ENCODE measurements at places on chromosomes 5 and 9.
A peak's percentile ranks its signal among the peaks of the same experiment; 100 is the strongest.

DNA sequence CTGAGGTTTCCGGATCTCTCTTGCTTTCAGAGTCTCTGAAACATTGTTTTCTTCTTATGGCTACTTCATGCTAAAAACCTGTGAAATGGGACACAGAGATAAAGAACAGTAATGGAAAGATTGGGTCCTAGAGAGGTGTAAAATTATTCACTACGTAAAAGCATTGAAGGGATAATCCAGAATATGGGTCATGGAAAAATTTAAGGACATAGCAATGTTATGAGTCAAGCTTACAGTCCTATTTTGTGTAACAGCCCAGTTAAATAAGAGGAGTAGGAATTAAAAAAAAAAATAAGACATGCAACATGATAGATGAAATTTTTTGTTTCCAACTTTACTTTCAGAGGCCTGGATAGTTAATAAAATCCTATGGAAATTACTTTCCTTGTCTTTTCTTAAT, 61.9 kb upstream of the ELL2 start:
- no peak for DNase-seq

DNA sequence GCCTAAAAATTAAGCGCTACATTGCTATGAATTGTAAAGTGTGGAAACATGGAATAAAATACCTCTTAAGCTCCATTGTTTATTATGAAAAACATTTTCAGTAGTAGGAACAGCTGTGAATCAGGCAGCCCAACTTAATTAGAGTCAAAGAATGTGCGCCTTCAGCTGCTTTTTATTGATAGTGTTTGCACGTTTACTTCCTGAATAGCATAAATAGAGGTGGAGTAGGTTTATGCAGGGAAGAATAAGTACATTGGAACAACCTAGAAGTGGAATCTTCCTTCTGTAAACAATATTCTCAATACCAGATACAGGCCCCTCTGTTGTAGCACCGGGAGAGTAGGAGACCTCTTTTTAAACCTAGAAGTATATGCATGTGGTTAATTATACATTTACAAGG, 79.9 kb downstream of the IQGAP2 start:
- DNase-seq: no peak

- no peak for DNase-seq
Observed at GRCh38 chr5:32057187-32058096, 116.7 kb downstream of the GOLPH3 start.

DNA sequence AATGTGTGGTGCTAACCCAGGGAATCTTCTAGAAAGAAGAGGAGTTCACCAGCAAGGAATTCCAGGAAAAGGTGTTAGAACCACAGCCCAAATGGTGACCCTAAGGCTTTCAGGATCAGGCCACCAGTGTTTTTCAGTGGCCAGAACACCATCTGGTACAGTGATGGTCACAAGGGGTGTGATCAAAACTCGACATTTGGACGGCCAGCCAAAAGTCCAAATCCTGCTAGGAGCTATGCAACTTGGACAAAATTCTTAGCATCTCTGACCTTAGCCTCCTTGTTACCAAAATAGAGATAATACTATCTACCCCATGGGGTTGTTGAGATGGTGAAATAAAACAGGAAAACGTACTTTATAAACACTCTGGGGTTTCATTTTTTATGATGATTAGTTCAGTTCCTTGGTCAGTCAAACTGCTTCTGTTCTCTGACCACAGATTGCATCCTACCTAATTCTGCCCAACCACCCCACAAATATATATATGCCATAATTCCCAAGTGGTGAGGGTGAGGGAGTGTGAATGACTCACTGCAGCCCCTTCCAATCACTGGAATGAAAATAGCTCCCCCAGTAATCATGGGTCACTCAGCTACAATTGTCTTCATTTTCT, 210.3 kb downstream of the CDK5RAP2 start:
- no peak for DNase-seq

GRCh38 chr5:169064093-169064492, 236.8 kb downstream of the SLIT3 start:
- no peak for DNase-seq

- peak; percentile 47 for DNase-seq
Observed at GRCh38 chr5:134371834-134372340, 518 bp downstream of the UBE2B start.

GRCh38 chr5:10539687-10539998, 24.2 kb upstream of the ANKRD33B start:
- no peak for DNase-seq
